A549 treated with CpdA at 1 μM for 4 hours (cell line): ENCODE measurements at places on chromosomes 5 and 9. TPM values are rescaled to one million over a fixed set of nuclear protein-coding genes. Genes with fewer than 3 reads are reported as not detected.

The SYK gene
- total RNA-seq, result 0.05 to 0.09 TPM in 2 of 5 replicates, not detected in the others

The SPATA31E1 gene
- total RNA-seq, result 0.01 to 0.03 TPM in 2 of 5 replicates, not detected in the others

The MSX2 gene
- total RNA-seq, result 4.6 to 6.7 TPM (median 6.3 TPM) in 5 replicates

The CDH12 gene
- total RNA-seq, result not detected in 5 replicates

The IFNA2 gene
- total RNA-seq, result not detected in 5 replicates

The GPX8 gene
- 38.0 to 48.1 TPM (median 38.8 TPM) in 5 replicates for total RNA-seq

The TERT gene
- 2.2 to 3.5 TPM (median 2.9 TPM) in 5 replicates for total RNA-seq

The NOP16 gene
- 114 to 148 TPM (median 129 TPM) in 5 replicates for total RNA-seq

The PCDHA6 gene
- total RNA-seq, result 0.07 to 0.09 TPM (median 0.09 TPM) in 3 of 5 replicates, not detected in the others

The TMOD1 gene
- total RNA-seq, result 3.0 to 3.7 TPM (median 3.1 TPM) in 5 replicates
